NCI-H1694 (cell line): ENCODE measurements at places on chromosomes 5 and 9.

- no peak for DNase-seq
These were observed 215.8 kb upstream of the DAB2 start for GRCh38 chr5:39640552-39640951.

DNA sequence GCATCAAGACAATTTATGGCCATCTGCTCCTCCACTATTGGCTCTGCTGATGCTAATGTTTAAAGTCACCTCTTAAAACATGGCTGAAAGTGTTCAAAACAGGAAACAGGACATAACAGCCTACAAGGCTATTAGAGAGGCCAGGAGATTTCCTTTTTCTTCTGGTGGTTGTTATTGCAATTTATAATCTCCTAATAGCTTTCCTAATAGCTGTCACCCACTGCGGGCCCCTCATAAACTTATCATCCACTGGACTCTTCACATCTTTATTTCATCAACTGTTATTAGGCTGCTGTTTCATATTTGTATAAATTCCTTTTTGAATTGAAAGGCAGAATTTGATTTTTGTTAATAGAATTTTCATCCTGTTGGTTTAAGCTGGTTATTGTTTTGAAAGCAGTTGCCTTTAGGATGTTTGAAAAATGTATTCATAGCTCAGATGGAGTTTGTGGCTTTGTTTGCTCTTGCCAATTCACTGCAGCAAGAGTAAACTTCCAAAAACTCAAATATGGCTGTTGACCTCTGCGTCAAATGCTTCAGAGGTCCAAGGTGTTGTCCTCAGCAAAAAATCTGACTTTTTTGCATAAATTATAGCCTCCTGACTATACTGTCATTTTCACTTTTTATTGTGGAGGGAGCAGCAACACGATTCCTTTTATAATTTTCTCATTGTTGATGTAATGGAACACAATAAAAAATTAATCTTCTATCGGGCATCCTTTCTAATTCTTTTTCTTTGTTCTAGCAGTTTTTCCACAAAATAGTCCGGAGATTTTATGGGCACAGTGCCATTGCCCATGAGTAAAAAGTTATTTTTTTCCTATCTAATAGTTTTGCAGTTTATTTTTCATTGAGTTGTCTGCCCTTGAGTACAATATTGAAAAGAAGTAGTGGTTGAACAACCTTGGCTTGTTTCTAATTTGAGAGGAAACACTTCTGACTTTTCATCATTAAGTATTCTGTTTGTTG lies 69.3 kb downstream of the MAT2B start:
- no peak for DNase-seq

DNA sequence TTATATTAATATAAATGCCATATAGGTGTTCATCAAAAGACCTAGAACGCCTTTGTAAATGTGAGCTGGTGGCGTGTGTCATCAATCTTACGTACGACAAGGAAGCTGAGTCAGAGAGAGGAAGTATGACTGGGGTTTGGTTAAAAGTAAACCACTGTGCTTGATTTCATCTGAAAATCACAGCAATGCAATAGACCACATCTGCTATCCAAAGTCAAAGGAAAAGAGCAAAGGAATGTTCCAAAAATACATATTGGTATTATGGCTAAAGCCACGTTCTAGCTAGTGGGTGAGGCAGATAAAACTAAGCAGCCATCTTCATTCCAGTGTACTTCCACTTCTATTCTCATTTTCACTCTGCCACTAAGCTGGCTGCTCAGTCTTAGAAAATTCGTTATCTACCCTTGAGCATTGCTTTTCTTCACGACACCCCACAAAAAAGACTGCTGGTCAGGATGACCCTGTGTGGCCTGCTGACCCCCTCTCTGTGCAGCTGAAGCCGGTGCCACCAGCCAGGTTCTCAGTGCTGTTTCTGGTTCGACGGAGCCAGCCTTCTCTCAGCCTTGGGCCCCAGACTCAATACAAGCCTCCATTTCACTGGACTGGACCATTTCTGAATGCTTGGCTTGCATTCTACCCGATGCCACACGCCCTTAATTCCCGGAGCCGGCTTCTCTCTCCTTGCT lies 23.8 kb downstream of the SHC3 start:
- DNase-seq: no peak

GRCh38 chr5:72599519-72600370 lies 92.5 kb upstream of the ZNF366 start:
- DNase-seq: no peak

- no peak for DNase-seq
These were observed 309.3 kb downstream of the CHSY3 start for GRCh38 chr5:130213607-130214006.

- no peak for DNase-seq
These were observed 104.0 kb upstream of the DMRTA1 start for GRCh38 chr9:22342491-22343217.

DNA sequence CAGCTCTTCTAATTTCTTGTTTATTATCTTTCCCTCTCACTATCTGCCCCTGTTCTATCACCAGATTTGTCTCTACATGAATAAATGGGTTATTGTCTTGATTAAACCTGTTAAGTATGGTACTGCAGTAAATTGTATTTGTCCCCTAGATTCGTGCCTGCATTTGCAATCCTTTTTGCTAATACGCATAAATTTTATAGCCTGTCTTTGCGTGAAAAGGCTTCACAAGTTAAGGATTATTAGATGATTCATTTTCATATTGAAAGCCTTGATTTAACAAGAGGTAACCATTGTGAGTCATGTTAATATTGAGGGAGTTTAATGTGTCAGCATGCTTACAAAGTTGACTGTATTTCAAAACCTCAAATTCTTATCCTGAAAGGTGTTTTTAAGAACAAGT lies 204.6 kb downstream of the PCSK1 start:
- no peak for DNase-seq

- DNase-seq: no peak
These were observed 82.9 kb downstream of the CCDC171 start for GRCh38 chr9:15635752-15636151.

- DNase-seq: no peak
These were observed 29.0 kb upstream of the ENTREP1 start for GRCh38 chr9:69295872-69296552.

DNA sequence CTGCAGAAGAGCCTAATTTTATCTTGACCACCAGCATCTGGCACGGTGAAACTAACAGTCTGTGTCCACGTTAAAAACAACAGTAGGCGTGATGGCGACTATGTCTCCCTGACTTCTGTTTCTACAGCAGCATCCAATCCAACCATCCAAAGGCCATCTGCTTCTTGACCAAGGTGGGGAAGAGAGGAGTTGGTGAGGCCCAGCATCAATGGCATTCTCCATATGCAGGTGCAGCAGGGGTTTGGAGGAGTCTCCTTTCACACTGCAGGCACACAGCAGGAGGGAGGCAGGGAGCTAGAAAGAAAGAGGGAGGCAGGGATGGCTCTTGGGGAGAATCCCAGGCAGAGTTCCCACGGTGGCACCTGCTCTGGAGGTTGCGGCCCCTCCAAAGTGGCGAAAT lies 27.0 kb downstream of the MGAT1 start:
- no peak for DNase-seq

- DNase-seq: no peak
These were observed 41.9 kb downstream of the NACC2 start for GRCh38 chr9:136052991-136053756.

- DNase-seq: no peak
These were observed 41.4 kb upstream of the RNU6ATAC start for GRCh38 chr9:134205672-134206310.

GRCh38 chr9:110844121-110844520 lies 175.5 kb downstream of the MUSK start:
- no peak for DNase-seq

- DNase-seq: peak; percentile 50
These were observed 51.1 kb upstream of the ORM1 start for GRCh38 chr9:114271556-114272510.

DNA sequence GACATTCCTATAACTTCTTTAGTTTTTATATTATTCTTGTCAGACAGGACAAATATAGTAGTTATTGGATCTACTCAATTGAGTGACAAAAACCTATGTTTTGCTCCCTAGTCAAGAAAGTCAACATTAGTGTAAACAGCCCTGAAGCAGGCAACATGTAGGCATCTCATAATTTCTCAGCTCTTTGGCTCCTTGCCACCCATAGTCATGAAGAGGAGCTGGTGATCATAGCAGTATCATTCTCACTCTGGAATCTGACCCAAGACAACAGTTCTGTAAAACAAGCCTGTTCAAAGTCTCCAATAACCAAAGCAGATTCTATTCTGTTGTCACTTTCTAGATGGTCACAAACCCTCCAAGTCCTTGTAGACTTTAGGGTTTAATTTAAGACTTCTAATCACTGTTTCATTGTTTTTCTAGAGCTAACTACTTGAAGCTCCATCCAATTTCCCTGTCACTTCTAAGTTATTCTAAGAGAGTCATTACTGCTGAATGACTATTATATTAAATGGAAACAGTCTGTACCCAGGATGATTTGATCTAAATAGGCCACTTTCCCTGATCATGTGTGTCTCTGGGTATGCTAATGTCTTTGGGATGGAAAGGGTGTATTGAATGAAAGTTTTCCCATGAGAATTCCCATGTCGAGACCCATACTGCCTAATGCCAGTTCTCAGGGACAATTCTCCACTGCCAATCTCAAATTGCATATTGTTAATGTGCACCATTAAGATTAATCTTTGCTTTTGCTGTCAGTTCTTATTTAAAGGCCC lies 533.3 kb downstream of the ACTL7B start:
- DNase-seq: no peak

DNA sequence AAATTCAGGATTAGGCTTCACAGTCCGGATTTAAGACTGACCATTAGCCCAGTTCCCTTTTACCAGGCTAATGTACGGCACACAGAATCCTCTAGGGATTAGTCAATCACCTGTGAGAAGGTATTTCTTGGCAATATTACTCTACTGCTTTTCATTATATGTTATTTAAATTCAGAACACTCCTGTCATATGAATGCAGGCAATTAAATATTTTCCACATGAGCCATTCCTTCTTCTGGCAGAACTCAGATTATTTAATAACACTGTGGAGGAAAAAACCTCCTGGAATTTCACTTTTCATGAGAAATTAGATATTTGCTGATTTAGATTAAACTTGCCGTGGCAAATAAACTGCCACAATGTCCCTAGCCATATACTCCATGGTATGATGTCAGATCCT lies 1357.5 kb upstream of the C9orf72 start:
- no peak for DNase-seq

DNA sequence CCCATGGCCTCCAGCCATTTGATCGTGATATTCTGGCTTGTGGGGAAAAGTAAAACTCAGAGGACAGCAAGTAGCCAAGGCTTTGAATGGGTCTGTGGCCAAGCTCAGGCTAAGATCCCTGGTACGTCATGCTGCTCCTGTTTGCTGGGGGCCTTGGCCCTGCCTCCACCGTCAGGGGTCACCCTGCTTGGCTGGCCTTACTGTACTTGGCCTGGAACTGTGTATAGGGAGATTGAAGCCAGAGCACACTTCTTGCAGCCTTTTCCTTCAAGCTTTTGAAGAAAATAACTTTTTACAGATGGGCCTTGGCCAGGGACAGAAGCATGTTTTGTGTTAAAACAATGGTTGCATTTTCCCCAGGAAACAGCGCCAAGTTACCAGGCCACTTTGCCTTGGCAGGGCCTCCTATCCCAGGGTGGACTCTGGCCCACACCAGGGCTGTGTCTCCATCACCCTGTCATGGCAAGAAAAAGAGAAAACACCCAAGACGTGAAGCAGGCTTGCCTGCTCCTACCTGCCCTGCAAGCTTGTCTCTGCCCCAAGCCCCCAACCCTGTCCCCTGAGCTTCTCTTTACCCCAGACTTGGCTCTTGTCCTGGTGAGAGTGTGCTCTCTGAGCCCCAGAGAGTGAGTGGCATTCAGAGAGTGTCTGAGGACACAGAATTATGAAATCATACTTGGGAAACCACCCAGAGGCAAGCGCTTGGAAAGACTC lies 286.9 kb downstream of the GADD45G start:
- no peak for DNase-seq

- no peak for DNase-seq
These were observed 445.0 kb upstream of the PIK3R1 start for GRCh38 chr5:67770431-67771025.

- DNase-seq: peak; percentile 29
These were observed 594 bp downstream of the ANKRD18A start for GRCh38 chr9:38619556-38620447.

DNA sequence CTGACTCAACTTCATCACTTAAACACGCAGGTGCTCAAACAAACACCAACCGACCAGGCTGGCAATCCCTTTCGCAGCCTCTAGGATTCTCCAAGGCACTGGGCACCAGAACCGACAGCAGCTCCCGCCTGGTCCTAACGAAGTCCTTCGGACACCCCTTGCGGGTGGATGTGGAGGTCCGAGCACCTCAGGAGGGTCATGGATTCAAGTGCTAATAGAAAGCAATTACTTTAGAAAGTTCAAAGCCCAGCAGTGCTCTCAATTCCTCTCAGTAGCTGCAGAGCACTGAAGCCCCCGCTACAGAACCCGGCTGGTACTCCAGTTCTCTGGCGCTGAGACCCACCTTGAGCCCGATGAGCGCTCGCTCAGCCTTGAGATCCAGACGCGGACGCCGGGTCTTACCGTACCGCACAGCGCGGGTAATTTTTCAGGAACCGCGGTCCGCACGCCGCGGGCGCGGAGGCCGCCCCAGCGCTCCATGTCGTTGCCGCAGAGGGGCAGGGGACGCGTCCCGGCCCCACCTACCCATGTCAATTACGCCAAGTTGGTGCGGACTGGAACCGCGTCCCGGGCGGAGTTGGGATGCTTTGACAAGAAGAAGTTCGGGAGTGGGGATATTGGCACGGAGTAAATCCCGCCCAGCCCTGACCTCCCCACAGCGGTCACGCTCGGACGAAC lies 638 bp downstream of the MARCHF3 start:
- no peak for DNase-seq

- DNase-seq: no peak
These were observed 26.2 kb upstream of the ACOT12 start for GRCh38 chr5:81420039-81420667.

GRCh38 chr5:74626386-74627222 lies 13.9 kb downstream of the ENC1 start:
- DNase-seq: no peak

- no peak for DNase-seq
These were observed 138.0 kb upstream of the KCNN2 start for GRCh38 chr5:114223866-114224265.
